CD4-positive, alpha-beta T cell (primary cell): ENCODE measurements at places on chromosomes 13 and 19.

GRCh38 chr13:114143806-114144605 is 11.6 kb upstream of the RASA3 start:
- DNase-seq: peak; percentile 49

DNA sequence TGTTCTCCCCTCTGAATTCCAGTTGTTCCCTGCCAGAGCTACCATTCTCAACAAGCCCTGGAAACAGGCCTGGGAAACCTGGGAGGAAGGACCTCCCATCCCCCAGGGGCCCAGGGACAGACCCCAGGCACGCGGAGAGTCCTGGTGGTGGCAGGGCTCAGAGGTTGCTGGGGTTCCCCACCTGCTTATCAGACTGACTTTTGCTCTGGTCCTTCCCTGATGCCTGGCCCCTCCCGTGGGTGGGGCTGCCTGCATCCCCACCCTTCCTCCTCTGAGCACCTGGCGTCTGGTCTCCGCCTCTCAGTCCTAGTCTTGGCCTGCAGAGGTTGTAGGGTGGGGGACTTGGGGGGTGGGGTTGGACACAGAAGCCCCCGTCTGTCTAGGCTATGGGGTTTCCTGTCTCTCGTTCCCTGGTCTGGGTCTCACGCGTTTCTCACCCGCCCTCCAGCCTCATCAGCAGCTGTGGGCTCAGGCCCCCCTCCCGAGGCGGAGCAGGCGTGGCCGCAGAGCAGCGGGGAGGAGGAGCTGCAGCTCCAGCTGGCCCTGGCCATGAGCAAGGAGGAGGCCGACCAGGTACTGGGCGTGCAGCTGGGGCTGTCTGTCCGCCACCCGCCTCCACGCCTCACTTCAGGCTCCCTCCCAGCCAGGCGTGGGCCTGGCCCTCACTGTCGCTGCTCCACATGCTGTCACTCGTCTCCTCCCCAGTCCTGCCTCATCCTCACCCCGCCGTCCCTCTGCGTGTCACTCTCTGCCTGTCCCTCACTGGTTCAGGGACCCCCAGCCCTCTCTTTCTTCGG is 13.6 kb downstream of the EPN1 start:
- DNase-seq: no peak

DNA sequence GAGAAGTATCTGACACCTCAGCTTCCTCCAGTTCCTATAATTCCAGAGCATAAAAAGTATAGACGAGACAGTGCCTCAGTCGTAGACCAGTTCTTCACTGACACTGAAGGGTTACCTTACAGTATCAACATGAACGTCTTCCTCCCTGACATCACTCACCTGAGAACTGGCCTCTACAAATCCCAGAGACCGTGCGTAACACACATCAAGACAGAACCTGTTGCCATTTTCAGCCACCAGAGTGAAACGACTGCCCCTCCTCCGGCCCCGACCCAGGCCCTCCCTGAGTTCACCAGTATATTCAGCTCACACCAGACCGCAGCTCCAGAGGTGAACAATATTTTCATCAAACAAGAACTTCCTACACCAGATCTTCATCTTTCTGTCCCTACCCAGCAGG is 3.1 kb downstream of the KLF5 start:
- no peak for DNase-seq

- no peak for DNase-seq
Measured at GRCh38 chr13:25490236-25490635, 118.5 kb downstream of the ATP8A2 start.

DNA sequence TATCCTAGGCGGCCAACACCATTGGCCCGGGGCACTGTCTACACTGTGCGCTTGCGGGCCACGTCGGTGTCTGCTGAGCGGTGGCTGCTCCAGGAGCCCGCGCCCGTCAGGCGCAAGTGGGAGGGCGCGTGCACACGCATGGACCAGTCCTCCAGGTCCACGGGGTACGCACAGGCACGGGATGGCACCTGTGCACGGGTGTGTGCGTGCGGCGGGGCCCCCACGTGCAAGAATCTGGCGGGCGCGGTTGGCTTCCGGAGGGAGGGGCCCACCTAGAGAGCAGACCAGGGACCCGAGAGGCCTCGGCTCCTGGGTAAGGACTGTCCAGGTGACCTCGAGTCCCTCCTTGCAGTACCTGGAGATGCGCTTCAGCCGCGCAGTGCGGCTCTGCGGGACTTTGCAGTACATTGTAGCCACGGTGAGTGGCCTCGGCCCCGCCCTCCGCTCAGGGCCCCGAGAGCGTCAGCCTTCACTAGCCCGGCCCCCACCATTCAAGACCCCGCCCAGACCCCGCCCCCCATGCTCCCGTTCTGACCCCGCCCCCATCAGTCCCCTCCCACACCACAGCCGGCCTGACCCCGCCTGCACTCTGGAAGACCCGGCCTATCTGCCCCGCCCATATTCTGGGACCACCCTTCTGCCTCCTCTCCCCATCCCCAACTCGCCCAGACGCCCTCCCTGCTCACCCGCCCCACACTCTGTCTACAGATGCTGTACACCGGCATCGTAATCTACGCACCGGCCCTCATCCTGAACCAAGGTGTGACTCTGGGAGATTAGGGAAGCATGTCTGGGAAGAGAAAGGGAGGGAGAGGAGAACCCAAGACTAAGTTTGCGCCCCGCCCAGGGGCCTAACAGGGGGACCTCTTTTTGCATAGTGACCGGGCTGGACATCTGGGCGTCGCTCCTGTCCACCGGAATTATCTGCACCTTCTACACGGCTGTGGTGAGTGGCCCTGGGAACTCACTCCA is 2.3 kb downstream of the SLC5A5 start:
- peak; percentile 61 for DNase-seq

- DNase-seq: no peak
Measured at GRCh38 chr19:51187395-51188226, 37.3 kb upstream of the CD33 start.

- DNase-seq: no peak
Measured at GRCh38 chr19:16936901-16937300, 48.1 kb downstream of the F2RL3 start.

GRCh38 chr13:112056284-112056727 is 10.6 kb upstream of the SOX1 start:
- DNase-seq: no peak

GRCh38 chr13:110575322-110576069 is 14.0 kb upstream of the RAB20 start:
- peak; percentile 14 for DNase-seq

GRCh38 chr19:55160128-55160985 is 2.8 kb upstream of the TNNI3 start:
- DNase-seq: peak; percentile 88

GRCh38 chr13:98410612-98411011 is 166.3 kb downstream of the STK24 start:
- no peak for DNase-seq

GRCh38 chr13:91181892-91182291 is 165.6 kb upstream of the MIR17HG start:
- DNase-seq: no peak

DNA sequence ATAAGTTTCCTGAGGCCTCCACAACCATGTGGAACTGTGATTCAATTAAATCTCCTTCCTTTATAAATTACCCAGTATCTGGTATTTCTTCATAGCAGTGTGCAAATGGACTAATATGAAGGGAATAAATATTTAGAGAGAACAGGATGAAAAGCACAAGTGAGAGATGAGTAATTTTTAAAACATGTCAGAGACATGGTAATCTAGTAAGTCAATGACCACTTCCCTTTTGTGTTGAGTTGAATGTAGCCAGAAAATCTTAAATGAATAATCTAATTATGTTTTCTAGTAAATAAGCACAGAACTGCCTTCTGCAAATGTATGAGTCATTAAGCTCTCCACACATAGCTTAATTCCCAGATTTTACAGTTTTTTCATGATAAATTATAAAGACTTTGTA is 524.1 kb upstream of the SLITRK5 start:
- no peak for DNase-seq

DNA sequence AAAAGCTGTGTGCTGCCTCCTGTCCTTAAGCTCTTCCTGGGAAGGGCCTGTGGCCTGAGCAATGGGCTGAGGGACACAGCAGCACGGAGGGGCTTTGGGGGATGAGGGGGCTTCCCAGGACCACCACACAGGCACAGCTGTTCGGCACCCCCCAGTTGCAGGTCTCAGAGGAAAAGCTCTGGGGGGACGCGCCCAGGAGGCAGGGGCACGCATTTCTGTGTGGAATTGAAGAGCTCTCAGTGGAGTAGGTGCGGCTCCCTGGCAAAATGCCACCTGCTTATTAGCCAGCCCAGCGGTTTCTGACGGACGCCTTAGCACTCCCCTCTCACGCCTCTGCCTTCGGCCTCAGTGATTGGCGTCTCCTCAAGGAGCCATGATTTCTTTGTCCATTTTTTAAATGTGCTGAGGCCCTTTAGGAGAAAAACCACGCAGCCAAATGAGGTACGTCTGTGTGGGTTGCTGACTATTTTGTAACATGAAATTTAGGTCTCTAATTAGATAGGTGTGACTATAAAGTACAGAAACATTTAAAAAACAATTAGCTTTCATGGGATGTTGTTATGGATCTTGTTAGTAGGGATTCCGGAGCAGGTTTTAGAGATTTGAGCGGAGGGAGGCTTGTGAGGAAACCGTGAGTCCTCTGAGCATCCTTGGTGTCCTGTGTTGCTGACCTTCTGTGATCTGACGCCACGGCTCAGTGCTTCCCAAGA is 4.0 kb downstream of the MCF2L start:
- no peak for DNase-seq

DNA sequence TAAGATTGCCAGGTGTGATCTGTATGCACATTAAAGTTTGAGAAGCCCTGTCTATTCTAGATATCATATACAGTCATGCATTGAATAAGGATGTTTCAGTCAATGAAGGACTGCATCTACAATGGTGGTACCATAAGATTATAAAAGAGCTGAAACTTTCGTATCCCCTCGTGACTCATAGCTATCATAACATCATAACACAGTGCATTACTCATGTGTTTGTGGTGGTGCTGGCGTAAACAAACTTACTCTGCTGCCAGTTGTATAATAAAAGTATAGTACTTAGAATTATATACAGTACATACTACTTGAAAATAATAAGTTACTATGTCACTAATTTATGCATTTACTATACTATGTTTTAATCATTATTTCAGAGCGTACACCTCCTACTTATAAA is 489.3 kb downstream of the GPC6 start:
- DNase-seq: no peak

GRCh38 chr13:30027569-30028455 is 177.4 kb upstream of the UBL3 start:
- no peak for DNase-seq

DNA sequence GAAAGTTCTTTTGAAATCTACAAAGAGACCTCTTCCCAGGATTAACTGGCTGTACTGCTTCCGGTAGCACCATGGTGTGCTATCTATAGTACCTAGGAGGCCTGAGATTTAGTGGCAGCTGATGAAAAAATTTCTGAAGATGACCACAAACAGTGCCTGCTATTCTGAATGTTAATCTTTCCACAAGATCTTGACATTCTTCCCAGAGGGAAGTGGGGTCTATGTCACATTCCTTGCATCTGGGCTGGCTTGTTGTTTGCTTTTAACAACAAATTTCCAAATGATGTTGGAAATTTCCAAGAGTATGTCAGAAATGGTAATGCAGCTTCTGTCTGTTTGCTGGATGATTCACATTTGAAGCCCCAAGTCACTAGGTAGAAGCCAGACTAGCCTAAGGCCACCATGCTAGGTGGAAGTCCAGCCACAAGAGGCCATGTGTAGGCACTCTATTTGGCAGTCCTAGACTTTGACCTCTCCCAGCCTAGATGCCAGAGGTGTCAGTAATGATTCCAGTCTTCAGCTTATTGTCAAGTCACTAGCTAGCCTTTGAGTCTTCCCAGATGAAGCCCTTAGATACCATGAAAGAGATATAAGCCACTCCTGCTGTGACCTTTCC is 22.1 kb downstream of the SPART start:
- no peak for DNase-seq

DNA sequence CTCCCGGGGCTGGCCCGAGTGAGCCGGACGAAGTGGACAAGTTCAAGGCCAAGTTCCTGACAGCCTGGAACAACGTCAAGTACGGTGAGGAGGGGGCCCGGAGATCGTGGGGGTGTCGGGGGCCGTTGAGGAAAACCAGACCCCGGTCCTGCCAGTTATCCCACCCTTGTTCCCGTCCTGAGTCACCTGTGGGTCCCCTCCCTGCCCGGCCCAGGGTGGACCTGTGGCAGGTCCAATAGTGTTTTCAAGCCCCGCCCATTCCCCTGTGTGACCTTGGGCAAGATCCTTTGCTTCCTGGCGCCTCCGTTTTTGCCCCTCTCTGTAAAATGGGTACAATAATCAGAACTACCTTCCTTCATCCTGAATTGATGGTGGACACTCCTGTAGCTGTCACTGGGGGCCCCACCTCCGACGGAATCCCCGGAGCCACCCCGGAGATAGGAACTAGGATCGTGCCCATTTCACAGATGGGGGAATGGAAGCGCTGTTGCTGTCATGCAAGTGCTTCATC is 593 bp downstream of the ATG4D start:
- no peak for DNase-seq

DNA sequence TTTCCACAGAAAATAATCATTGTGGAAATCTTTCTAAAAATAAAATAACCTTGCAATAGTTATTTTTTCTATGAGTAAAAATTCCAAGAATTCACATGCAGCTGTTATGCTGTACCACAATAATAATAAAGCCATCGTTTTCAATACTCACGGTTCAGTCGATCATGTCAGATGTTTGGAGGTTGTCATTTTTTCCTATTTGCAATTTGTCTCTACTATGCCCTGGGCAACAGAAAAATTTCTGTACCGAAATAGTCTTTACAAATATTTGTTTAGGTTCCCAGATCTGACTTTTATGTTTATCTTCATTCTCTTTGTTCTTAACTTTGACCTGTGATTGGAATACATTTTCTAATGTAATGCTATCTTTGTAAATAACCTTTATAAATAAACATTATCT is 79.7 kb downstream of the ESD start:
- DNase-seq: no peak

DNA sequence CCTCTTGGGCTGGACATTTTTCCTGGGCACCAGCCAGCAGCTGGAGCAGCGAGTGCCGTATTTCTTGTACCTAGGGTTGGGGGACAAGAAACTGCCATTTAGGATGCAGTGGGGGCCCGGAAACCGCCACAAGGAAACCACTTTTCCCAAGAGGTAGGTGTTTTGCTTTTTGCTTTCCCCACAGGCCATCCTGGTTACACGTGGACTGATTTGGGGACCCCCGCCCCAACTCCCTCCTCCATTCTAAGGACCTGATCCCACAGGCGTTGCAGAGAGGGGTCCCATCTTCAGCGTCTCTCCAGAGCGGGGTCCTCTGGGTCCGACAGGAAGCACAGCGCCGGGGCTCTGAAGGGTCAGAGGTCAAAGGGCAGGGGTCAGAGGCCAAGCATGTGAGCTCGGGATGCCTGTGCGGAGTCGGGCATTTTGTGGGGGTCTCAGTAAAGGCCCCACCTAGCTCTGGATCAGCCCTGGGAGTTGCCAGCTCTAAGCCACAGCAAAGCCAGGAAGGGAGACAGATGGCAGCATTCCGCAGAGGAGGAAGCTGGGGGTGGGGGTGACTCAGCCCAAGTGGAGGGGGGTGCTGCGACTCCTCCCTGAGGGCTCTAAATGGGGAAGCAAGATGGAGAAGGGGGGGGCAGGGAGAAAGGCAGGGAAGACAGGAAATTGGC is 4.3 kb downstream of the ZGLP1 start:
- no peak for DNase-seq

DNA sequence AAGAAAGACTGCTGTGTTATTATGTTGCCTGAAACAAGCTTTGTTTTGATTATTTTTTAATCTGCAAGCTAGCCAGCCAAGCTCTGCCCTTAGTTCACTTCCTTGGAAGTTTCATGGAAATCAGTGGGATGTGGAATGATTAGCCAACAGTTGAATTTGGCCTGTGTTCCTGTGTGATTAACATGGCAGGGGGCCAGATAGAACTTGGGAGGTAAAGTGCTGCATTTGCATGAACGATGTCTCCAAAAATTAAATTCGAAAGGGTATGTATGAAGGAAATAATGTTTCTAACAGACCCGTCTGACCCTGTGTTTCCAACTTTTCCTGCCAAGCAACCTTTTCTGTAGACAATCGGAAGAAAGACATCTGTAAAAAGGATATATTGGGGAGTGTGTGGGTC is 32.2 kb downstream of the UFM1 start:
- DNase-seq: no peak
